ENCODE measurements at places on chromosomes 13 and 19. TPM values are rescaled to one million over a fixed set of nuclear protein-coding genes. Genes with fewer than 3 reads are reported as not detected.

CELF5 gene
- not detected for total RNA-seq

LILRA1 gene
- not detected for total RNA-seq

REEP6 gene
- total RNA-seq: 88.9 TPM

PLEKHA4 gene
- total RNA-seq: 8.3 TPM

PCDH17 gene
- 10.3 TPM for total RNA-seq

FBXL12 gene
- total RNA-seq: 33.1 TPM

CCNA1 gene
- 0.47 TPM for total RNA-seq

COPE gene
- 222 TPM for total RNA-seq

CXCL17 gene
- 4.4 TPM for total RNA-seq

SETDB2 gene
- total RNA-seq: 17.1 TPM

C19orf73 gene
- total RNA-seq: not detected

CDC34 gene
- 89.9 TPM for total RNA-seq

KCNN4 gene
- total RNA-seq: 3.6 TPM

SYT5 gene
- 1.4 TPM for total RNA-seq

TMPRSS9 gene
- total RNA-seq: not detected

SCAF1 gene
- total RNA-seq: 18.6 TPM

CEACAM8 gene
- total RNA-seq: 0.08 TPM

FBL gene
- total RNA-seq: 126 TPM

BEST2 gene
- not detected for total RNA-seq

KLK7 gene
- 3.9 TPM for total RNA-seq

CYP2S1 gene
- 8.5 TPM for total RNA-seq

MISP3 gene
- 3.7 TPM for total RNA-seq

STAP2 gene
- total RNA-seq: 27.5 TPM

PRR12 gene
- 3.7 TPM for total RNA-seq

PEAK3 gene
- not detected for total RNA-seq

ZNF440 gene
- total RNA-seq: 13.6 TPM

ZNF844 gene
- total RNA-seq: 11.2 TPM

ADGRE1 gene
- total RNA-seq: not detected

PLVAP gene
- total RNA-seq: 1.4 TPM

GGN gene
- total RNA-seq: 0.12 TPM

CCL25 gene
- 1.2 TPM for total RNA-seq

IRGC gene
- total RNA-seq: not detected

IL4I1 gene
- 0.60 TPM for total RNA-seq

PALM3 gene
- total RNA-seq: 2.3 TPM

CEACAM7 gene
- total RNA-seq: 6.3 TPM

MUC16 gene
- total RNA-seq: 2.5 TPM

TFDP1 gene
- 54.0 TPM for total RNA-seq
